DMS79 (cell line): ENCODE measurements at places on chromosomes 6 and 20.

DNA sequence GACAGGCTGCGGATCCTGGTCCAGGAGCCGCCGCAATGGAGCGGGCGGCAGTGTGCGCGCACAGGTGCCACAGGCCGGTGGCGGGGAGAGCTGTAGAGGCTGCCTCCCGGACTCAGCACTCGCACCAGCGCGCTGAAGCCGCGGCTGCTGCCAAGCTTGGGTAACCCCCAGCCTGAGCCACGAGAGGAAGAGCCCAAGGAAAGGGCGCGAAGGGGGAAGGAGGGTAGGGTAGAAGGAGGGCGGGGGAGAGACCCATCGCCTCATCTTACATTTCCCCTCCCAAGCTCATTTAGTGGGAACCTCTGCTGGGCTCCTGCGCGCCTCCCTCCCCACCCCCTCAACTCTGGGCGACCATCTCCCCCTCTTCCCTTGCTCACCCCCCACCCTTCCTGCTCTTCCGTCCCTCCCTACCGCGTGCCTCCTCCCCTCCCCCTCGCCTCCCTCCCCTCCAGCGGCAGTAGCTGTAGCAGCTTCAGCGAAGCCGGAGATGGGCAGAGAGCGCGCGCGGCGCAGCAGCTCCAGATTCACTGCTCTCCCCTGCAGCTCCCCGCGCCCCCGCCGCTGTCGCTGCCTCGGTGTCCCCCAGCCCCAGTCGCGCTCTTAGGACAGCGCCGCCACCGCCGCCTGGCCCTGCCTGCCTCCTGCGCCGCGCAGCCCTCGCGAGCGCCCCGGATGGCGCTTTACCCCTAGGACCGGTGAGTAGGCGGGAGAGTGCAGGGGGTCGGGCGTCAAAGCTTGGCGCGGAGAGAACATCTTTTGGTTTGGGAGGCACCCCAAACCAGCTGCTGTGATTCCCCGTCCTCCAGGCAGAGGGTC lies at the start of gene FUT9:
Gene FUT9, plus strand, starts transcription at position 457 of the 816 bp plus-strand sequence. CDS start 187,182 bp downstream, outside the sequence.
- DNase-seq, result peak; percentile 66

DNA sequence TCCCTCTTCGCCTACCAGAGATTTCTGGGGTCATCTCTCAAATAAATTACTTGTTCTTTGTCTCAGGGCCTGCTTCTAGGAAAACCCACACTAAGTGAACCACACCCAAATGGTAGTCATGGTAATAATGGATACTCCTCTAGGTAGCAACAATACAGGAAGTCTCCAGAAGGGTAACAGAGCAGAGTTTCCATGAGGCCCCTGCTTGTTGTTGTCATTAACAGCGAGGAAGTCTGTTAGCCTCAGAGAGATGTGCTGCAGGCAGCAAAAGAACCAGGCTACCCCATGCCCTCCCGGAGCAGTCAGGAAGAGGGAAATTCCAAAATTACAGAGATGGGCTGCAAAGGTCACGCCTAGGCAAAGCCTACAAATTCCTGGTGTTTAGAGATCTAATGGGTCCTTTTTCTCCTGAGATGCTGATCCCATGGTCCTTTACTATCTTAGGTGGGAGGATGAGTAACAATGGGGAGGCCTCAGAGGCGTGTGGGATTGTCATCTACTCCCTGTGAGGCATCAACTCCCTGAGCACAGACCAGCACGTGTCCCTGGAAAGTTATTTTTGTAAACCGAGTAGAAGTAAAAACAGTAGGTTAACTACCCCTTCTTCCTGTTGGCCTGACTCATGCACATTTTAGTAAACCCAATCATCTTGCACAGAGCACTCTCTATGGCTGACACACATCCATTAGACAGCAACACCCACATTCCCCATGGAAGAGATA lies 10.1 kb downstream of the ISM1 start:
- DNase-seq, result no peak

DNA sequence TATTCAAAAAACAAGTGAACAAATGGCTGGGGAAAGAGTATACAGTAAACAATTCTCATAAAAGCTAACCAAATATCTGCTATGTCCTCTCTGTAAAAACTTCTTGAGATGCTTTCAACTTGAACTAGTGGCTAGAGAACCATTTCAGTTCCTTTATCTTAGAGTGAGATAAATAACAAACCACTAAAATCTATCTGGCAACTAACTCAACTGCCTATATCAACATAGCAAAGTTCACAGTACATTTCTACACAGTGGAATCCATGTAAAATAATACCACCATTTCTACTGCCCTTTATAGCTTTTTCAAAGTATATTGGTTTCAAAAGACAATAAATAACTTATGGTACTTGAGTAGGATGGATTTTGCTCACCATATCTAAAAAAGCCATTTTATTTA lies 95.1 kb downstream of the MMS22L start:
- DNase-seq, result no peak

DNA sequence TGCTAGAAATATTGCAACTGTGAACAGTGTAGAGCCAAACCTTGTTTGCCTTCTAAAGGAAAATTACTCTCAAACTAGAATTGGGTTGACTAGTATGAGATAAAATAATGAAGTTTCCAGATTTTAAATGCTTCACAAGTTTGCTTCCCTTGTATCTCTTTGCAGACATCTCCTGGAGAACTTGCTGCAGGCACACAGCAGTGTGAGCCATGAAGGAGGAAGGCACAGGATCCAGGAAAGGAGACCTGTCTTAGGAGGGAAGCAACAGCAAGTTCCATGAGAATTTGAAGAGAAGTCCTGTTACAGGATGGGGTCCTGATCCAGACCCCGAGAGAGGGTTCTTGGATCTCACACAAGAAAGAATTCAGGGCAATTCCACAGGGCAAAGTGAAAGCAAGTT lies 115.9 kb downstream of the BMP7 start:
- no peak for DNase-seq

DNA sequence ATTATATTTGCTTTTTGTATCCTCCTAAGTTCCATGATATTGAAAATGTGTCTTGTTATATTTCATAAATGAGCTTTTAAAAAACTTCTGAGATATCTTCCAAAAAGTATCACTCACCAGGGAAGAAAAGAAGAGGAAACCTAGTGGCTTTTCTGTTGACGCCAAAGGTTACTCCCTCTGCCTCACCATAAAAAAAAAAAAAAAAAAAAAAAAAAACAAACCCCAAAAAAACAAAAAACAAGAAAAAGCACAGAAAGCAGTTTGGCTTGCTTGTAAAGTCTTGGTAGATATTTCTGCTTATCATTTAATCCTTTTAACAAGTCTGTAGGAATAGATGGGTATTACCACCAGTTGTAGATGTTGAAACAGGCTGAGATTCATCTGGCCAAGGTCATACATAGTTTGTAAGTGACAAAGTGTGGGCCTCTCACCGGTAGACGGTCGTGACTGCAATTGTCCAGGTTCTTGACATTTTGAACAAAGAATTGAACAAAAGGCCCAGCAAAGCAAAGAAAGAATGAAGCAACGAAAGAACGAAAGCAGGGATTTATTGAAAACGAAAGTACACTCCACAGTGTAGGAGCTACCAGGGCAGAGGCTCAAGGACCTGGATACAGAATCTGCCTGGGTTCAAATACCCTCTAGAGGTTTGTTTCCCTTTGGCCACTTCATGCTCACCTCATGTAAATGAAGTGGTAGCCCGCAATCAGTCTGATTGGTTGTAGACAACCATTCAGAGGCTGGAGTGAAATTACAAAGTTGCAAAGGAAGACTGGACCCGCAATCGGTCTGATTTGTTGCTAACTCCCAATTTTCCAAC lies 11.6 kb upstream of the ELOVL5 start:
- peak; percentile 21 for DNase-seq
